ENCODE measurements at places on chromosomes 12 and 14.

DNA sequence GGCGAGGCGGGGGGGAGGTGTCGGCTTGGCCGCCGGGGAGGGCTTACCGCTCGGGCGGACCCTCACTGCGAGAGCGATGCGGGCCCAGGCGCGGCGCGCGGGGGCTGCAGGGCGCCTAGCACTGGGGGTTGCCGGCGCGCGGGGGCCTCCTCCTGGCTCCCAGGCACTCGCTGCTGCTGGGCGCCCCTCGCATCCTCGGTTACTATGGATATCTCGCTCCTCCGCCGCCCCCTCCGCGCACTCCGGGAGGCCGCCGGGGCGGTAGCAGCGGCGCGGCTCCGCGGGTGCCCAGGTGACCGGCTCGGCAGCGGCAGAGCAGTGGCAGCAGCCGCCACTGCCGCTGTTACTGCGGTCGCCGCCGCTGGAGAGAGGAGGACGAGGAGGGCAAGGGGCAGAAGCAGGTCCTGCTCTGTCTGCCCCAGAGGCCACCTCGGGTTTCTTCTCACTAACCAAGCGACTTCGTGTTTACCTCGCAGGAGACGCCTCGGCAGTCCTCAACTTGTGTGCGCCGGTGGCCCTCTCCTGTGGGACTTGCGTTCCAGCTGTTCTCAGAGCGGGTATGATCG, 250.1 kb downstream of the APAF1 start:
- DNase-seq, result no peak

GRCh38 chr12:124808272-124808671, 55.4 kb downstream of the SCARB1 start:
- no peak for DNase-seq

DNA sequence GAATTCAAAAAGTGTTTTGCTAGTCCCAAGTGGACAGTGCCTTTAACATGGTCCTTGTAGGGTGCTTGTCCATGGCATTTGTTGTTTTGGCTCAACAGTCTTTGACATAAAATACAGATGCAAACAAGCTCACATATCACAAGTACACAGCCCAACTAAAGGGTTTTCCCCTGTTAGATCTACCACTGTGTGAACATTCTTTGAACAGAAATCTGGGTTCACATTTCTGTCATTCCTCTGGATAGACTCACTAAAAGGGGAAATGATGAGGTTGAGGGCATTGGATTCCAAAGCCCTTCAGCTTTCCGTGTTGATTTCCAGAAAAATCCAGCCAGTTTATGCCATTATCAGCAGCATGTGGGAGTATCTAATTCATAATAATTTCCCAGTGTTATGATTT, 54.1 kb downstream of the EP400 start:
- no peak for DNase-seq

GRCh38 chr14:62077676-62078261, 315.5 kb downstream of the SNAPC1 start:
- DNase-seq, result no peak

DNA sequence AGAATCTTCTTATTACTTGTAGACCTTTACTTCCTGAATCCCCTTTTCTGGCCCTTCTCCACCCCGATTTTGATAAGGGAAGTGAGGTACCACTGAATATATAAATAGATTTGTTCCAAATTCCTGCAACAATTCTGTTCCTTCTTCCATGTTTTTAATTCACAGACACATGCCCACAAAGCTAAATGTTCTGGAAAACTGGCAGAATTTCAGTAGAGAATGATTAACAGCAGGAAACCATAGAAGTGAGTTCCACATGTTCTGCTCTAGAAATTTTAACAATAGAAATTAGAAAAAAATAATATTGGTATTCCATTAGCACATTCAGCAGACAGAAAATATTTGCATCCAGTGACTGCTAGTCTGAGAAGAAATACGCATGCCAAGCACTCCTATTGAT, 139.6 kb downstream of the SLC2A13 start:
- no peak for DNase-seq

DNA sequence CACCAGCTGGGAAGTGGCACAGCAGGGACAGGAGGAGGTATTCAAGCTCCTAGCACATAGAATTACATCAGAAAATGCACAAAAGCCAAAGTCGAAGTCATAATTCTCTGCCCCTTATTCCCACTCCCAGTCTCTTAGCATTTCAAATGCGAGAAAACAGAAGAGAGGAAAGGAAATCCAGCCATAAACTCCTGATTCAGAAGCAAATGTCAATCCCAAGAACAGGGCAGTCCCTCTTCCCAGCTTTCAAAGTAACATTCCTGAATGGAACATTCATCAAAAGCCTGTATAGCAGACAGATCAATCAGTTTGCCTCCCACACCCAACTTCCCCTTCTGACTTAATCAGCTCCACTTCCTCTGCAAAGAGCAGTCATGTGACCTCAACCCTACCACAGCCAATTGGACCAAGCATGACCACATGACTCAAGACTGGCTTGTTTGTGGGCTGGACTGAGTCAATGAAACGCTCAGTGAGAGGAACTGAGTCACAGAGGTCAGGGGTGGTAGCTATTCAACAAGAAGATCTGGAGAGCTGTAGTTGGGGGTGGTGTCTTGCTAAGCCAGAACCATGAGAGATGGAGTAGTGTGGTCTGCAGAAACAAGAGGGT, 41.4 kb upstream of the TUNAR start:
- DNase-seq, result no peak

- DNase-seq, result no peak
Observed at GRCh38 chr12:116927244-116927940, 16.6 kb downstream of the FBXW8 start.

GRCh38 chr12:4448943-4449850, 3.6 kb upstream of the FGF6 start:
- no peak for DNase-seq

- no peak for DNase-seq
Observed at GRCh38 chr12:75969768-75970167, 61.8 kb downstream of the PHLDA1 start.

- no peak for DNase-seq
Observed at GRCh38 chr14:39247256-39247655, 13.5 kb downstream of the MIA2 start.

GRCh38 chr14:53124786-53125185, 28.3 kb downstream of the DDHD1 start:
- DNase-seq, result no peak

- no peak for DNase-seq
Observed at GRCh38 chr14:23359722-23360447, 5.1 kb downstream of the EFS start.

GRCh38 chr12:70592664-70593063, 44.6 kb downstream of the PTPRB start:
- no peak for DNase-seq

DNA sequence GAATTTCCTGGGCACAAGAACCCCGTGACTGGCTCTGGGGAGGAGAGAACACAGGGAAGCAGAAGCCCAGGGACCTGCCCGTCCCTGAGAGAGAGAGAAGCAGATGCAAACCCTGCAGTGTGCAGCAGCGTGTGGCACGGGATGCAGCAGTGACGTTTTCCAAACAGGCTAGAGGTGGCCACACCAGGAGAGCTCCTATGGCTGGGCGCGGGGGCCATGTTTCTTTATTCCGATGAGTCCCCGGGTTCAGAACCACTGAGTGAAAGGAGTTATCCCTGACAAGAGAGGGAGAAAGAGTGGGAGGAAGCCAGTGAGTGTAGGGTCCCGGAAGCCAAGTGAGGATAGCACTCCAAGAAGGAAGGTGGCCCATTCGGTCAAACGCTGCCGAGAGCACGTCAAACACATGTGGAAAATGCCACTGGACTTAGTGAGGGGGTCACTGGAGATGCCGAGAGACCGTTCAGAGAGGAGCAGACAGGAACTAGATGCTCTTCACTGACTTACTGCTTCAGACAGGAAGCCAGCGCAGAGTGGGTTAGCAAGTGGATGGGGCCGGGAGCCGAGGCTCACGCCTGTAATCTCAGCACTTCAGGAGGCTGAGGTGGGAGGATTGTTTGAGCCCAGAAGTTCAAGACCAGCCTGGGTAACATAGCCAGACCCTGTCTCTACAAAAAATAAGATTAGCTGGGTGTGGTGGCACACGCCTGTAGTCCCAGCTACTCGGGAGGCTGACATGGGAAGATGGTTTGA, 123.0 kb downstream of the BCL11B start:
- DNase-seq, result no peak

GRCh38 chr12:42421844-42422779, 96.1 kb downstream of the PPHLN1 start:
- no peak for DNase-seq

DNA sequence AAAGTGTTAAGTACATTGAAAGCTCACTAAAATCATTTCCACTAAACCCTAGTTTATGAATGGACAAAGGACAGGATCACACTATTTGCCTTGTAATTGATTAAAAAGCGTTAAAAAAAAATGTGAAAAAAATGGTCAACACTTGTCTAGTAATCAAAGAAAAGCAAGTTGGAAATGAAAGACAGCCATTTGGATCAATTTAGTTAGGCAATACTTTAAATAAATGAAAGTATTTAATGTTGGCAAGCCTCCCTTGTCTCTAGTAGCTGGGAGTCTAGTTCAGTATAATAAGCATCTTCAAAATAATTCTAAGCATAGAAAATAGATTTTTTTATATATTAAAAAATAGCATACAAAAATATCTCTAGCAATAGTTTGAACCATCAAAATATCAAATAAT, 14.2 kb upstream of the CNIH1 start:
- DNase-seq, result no peak

- no peak for DNase-seq
Observed at GRCh38 chr12:49667325-49668090, 39.7 kb downstream of the FMNL3 start.

DNA sequence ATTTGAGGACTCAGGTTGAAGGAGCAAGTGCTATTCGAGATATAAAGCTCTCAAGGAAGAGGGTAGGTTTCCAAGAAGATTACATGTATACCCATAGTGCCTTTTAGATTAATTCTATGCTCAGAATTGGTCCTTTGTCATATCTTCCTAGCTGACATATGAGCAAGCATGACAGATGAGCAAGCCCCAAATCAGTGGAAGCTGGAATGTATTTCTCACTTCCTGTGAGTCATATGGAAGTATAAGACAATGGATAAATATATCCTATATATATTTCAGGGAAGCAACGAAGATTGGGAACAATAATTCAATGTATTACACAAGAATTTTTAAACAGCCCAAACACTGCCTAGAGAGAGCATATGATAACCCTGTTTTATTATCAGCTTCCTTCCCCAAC, 674.1 kb upstream of the ATXN7L3B start:
- DNase-seq, result no peak

- no peak for DNase-seq
Observed at GRCh38 chr12:70451528-70451927, 85.4 kb downstream of the KCNMB4 start.

GRCh38 chr12:127035011-127035879, 1231.7 kb upstream of the TMEM132C start:
- DNase-seq, result no peak

- no peak for DNase-seq
Observed at GRCh38 chr12:5014269-5014668, 29.4 kb upstream of the KCNA5 start.

All from globus pallidus (tissue), 1 donor.